ENCODE measurements at places on chromosomes 1 and 21.

DNA sequence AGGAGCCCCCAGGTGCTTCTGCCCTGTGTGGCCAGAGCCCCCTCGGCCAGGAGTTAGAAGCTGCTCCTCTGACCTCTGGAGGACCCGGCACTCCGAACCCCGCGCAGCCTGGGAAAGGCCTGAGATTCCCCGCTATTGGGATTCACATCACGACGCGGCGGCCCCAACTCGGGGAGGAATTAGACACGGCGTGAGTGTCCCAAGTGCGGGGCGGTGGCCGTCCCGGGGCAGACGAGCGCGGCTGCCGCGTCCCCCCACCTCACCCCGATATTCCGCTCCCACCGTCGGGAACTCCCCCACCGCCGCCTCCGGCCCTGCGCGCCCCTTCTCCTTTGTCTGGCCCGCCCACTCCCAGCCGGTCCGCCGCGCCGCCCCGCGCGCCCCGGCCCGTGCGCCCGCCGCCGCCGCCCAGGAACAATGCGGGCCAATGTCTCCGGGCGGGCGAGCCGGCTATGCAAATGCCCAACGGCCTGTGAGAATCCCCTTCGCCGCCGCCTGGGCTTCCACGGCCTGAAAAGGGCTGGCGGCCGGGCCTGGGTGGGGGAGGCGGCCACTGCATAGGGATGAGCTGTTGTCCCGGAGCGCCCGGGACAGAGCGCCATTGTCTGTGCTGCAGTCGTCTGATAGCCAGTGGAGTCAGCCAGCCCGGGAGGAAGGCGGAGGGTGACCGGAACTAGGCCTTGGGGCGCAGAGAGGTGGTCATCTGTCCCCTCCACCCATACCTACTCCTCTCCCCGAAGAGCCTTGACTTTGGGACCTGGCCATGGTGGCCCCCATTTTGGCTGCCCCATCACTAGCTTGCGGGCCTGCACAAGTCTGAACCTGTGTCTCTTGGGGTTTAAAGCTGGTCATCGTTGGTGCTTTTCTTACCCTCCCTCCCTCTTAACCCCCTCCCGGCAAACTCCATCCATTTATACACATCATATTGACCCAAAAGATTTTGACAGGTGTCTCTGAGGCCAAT lies 19.4 kb downstream of the RHBG start:
- no peak for DNase-seq

GRCh38 chr1:8348777-8349472 lies 31.0 kb downstream of the SLC45A1 start:
- no peak for DNase-seq

- no peak for DNase-seq
These were observed 37.1 kb upstream of the H6PD start for GRCh38 chr1:9197186-9198099.

GRCh38 chr1:57013522-57013921 lies 47.7 kb upstream of the C8B start:
- no peak for DNase-seq

DNA sequence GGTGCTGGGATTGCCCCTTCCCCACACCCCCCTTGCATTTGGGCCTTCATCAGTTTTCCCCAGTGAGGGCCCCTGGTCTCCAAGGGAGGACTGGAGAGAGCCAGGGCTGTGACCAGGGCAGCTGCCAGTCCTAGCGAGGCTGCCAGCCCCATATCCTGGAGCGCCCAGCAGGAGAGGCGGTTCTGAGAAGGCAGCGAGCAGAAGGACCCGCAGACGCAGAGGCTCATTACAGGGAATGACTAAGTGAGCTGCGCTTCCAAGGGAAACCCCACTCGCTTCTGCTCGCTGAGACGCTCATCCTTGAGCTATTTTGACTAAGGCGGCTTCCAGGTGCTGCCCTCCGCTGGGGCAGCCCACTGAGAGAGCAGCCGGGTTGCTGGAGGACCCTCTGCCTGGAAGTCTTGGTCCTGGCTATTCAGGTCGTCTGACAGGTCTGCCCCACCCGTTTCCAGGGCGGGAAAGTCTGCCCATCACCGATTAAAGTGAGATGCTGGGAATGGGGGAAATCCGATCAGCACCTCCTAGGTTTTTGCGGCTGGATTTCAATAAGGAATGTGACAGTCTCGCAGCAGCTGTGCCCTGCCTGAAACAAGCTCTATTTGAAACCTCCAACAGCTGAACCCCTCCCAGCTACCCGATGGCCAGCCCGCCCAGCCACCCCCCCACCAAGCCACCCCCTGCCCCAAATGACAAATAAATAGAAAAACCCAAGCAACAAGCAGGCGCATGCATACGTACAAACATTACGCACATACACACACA lies 2.8 kb downstream of the KCNN3 start:
- peak; percentile 59 for DNase-seq

GRCh38 chr1:183870351-183871077 lies 65.6 kb downstream of the RGL1 start:
- no peak for DNase-seq

GRCh38 chr1:30166174-30166573 lies 557.2 kb downstream of the MATN1 start:
- no peak for DNase-seq

GRCh38 chr1:234676103-234676594 lies 66.2 kb upstream of the IRF2BP2 start:
- DNase-seq = peak; percentile 17

- DNase-seq = no peak
These were observed 678.5 kb downstream of the USP25 start for GRCh38 chr21:16408280-16408679.

- DNase-seq = no peak
These were observed 6.8 kb upstream of the IFNAR1 start for GRCh38 chr21:33317786-33318486.

DNA sequence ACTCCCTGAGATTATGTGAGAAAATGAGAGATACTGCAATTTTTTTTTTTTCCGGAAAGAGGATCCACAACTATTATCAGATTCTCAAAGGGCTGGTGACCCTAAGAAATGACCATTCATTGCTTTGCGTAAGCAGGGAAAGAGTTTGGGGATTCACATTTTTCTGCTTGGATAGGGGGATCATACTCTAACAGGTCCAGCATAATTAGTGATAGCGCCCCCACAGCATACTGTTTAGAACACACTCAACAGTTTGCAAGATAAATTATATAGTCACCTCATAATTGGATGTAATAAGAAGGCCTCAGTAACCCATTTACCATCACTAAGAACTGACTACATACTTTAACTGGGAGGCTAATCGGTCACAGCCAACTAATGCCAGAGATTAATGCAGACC lies 1.9 kb downstream of the CCT3 start:
- DNase-seq = no peak

DNA sequence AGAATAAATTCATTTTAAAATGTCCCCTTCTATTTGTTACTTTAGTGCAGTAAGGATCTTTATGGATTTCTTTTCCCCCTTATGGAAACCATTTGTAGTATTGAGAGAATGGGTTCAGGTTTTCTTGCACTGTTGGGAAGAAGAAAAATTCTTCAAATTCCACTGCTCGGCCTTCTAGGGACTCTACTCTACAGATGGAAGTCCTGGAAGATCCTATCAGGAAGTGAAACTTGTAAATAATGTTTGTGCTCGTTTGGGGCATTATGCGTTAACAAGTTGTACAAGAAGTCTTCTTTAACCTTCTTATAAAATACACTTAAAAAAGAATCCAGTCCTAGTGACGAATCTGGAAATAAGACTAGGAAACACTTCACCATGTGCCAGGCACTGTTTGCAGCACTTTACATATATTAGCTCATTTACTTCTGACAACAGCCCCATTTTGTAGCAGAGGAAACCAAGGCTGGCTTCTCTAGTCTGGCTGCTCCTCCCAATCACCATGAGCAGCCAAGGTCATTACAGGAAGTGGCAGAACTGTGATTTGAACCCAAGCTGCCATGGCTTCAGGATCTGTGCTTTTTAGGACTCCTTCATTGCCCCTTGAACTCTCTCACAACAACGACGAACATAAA lies 11.8 kb downstream of the LRRC8D start:
- DNase-seq = no peak

DNA sequence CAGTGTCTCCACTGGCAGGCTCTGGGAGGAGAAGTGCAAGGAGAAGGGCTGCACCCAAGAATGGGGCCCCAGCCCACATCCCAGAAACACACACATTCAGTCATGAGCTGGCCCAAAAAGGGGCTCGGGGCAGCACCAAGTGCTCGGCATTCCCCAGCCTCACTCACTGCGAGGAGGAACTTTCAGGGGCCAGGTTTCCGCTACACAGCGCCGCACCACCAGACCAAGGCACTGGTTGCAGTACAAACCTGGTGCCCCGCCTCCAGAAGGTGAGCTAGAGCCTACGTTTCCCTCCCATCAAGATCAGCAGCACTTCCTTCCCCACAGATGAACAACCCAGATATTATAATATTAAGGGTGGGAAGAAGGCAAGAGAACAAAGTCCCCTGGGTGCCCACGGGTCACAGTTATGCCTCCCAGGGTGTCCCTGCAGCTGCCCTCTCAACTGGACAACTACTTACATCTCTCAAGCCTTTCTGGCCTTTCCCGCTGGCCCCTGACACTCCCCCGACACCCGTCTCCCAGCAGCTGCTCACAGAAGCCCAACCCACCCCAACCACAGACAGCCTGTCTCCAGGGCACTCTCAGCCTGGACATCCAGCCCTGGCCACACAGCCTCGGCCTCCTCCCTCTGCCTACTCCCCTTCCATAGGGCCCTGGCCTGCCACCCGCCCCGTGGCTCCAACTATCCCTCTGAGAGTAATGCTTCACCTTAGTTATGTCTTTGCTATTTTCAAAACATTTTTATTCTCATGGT lies 3.8 kb downstream of the PBXIP1 start:
- DNase-seq = no peak

DNA sequence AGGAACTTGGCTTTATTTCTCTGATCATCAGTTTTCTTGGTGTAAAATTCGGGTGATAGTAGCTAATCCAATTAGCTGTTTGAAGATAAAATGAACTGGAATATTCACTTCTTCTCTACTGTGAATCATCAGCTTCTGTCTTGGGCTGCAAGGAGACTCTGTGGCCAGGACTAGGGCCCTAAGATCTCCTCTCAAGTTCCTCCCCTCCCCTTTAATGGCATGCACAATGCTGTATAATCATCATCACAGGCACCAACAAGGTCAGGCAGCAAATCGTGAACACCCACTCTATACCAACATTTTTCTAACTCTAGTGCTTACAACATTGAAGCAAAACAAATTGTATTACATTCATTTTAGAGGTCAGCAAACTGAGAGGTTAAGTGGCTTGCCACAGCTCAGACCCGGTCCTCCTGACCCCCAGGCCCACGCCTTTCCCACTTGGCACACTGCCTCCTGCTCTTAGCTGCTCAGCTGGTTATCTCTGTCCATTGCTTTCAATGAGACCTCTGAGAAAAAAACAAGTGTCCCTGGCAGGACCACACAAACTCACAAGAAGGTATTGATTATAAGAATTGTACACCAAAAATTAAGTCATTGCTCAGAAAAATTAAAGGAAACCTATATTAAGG lies 31.8 kb downstream of the LRRC52 start:
- DNase-seq = no peak

GRCh38 chr1:38296047-38296446 lies 249.5 kb upstream of the POU3F1 start:
- DNase-seq = peak; percentile 24

- no peak for DNase-seq
These were observed 6.2 kb downstream of the S100A7A start for GRCh38 chr1:153422450-153423068.

DNA sequence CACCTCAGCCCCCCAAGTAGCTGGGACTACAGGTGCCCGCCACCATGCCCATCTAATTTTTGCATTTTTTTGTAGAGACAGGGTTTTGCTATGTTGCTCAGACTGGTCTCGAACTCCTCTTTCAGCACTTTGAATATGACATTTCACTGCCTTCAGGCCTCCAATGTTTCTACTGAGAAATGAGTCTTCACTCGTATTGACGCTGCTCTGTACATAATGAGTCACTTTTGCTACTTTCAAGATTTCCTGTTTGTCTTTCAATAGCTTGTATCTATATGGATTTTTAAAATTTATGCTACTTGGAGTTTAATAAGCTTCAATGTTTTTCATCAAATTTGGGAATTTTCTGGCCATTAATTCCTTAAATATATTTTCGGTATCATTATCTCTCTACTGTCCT lies 64.7 kb downstream of the GORAB start:
- no peak for DNase-seq

GRCh38 chr1:158020886-158021620 lies 27.6 kb downstream of the KIRREL1 start:
- DNase-seq = no peak
